ENCODE measurements at places on chromosomes 7 and 10.

DNA sequence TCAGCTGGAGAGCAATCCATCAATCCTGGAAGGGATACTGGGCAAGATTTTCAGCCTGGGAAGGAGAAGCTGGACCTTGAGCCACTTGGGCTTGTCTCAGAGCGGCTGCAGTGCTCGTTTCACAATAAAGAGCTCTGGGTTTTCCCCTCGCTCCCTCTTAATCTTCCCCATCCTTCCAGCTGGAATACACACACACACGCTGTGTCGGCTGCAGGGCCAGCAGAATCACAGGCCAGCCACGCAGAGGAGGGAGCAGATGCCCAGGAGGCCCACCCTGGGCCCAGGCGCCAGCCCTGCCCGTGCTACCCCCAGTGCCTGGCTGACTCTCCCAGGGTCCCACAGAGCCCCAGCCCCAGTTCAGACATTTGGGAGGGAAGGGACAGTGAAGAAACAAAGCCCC is 255.1 kb downstream of the TNS3 start:
- no peak for DNase-seq

GRCh38 chr10:28248092-28248491 is 54.8 kb downstream of the MPP7 start:
- DNase-seq = no peak

- DNase-seq = no peak
Measured at GRCh38 chr7:55032069-55032699, 13.4 kb downstream of the EGFR start.

DNA sequence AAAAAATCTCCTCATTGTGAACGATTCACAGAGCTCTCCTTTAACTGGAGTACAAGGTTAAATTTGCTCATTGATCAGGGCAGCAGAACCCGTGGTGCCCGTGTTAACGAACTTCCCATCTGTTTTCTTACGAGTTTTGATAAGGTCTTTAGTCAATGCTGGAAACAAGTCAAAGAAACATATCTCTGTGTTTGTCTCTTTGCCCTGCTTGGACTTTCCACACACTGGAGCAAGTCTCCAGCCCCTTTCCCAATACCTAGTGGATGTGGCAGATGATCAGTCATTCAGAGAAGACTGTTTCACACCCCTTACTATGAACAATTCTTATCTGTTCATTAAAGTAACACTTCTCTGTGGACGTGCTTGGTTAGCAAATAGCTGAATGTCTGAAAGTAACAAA is 121.3 kb downstream of the ARID5B start:
- DNase-seq = no peak

GRCh38 chr10:68897336-68897741 is 3.8 kb upstream of the DDX50 start:
- DNase-seq = no peak

DNA sequence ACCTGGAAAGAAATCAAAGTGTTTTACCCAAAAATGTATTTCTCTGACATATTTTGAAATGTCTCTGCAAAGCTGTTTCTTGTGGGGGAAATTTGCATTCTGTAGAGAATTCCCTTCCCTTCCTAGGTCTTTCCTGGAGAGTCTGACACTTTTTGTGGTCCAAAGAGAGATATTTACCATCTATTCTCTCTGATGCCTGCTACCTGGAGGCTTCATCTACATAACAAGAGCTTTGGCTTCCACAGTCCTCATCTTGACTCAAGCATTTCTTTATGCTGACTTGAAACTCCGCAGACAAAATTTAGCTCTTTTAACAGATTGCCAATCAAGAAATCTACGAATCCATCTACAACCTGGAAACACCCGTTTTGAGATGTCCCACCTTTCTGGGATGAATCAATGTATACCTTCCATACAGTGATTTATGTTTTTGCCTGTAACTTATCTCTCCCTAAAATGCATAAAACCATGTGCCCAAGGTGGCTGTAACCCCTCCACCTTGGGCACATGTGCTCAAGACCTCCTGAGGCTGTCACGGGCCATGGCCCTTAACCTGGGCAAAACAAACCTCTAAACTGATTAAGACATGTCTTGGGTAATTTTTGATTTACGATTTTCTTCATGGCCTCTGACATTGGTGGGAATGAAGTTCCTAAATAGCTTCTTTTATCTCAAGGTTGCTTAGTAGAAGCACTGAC is 334.7 kb downstream of the GALNT17 start:
- DNase-seq = no peak

DNA sequence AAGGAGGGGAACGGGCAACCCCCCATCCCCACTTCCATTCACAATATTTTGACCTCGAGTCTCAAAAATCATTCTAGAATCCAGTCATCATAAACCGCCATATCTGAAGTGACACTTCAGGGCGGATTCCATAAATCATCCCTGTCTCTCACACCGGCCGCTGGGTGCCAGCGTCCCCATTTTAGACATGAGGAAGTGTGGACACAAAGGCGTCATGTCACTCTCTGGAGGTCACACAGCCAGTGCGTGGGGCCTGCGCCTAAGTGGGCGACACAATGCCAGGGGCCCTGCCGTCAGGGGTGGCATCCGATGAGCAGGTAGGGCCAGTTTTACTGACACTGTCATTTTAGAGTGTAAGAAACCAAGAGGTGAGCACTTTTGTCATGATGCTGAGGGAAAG is 19.5 kb downstream of the KCNH2 start:
- DNase-seq = no peak

DNA sequence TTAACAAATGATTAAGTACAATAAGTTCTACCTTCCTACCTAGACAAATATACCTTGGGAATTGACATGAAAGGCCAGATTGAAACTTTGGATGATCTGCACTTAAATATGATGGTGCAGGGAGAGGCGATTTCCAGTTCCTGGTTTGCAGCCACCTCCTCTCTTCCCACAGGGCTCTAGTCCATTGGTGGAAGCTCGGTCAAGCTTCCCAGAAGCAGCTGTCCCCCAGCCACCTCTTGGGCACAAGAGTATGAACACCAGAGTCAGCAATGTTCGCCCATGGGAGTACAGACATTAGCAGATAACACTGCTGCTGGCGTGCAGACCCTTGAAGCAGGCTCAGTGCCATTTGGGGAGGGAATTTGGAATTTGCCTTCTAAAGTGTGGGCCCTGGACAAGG is 1.5 kb upstream of the CPVL start:
- no peak for DNase-seq

DNA sequence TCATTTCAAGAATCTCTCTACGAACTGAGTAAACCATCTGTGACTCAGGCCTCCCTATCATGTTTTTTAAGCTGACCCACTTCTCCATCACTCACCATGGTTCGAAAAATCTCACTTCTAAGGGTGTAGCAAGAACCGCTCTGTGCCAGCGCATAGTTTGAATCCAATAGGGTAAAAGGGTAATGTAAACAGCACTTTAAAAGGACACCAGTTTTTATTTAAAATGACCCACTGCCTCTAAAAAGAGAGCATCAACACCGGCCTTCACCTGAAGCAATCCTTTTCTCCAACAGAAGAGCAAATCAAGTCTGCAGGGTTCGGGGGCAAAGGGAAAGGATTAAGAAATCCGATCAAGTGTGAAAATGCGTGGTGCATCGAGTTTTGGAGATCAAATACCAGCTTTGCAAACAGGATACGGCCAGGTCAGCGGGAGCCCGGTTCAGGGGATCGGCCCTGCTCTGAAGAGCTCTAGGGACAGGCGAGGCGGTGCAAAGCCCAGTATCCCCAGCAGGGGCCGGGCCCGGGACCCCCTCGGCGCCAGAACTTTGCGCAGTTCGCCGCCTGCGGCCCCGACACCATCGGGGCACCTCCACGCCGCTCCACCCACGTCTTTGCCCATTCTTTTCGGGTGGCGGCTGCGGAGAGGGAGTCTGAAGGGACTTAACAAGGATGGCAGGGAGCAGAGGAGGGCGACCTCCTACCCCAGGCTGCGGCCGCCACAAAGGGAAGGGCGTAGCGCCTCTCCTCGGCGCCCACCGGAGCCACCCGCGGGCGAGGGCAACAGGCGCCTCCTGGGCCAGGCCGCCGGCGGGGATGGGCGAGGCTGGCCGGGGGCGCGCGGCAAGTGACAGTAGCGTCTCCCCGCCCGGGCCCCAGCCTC is 842 bp downstream of the NMT2 start:
- no peak for DNase-seq

DNA sequence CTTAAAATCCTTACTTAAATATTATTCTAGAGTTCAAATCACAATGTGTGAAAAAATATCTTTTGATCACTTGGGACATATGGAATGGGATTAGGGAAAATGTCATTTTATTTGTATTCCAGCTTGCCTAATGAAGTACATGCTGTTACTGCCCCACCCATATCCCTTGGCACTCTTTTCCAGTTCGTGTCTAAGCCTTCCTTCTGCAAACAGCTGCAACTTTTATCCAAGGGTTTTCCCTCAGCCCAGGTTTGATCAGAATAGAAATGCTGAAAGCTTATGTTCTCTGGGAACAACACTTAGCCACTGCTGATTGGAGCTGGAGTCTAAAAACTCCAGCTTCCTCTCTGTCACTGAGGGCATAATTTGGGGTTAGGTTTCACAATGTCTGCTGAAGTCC is 214.1 kb upstream of the FAM3C start:
- DNase-seq = no peak

GRCh38 chr10:99330347-99330924 is 1.3 kb downstream of the CNNM1 start:
- no peak for DNase-seq

DNA sequence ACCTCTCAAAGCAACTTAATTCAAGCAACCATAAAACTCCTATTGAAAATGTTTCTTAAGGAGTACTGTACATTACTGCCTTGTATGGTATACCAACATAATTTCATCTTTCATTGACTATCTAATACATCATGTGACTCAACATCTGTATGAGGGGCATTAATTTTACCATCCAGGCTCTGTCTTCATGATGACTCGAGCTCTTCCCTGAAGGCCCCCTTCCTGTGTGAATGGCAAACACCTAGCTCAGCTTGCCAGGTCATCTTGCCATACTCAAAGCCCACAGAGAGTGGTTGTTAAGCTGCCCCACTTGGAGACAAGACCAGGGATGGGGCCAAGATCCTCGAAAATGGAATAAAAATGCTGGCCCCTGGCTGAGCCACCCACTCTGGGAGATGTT is 82.4 kb downstream of the SGMS1 start:
- DNase-seq = no peak

- DNase-seq = no peak
Measured at GRCh38 chr10:113226399-113226798, 276.4 kb downstream of the TCF7L2 start.

GRCh38 chr10:95784279-95784913 is 28.4 kb downstream of the ENTPD1 start:
- DNase-seq = no peak

- no peak for DNase-seq
Measured at GRCh38 chr10:106473129-106473685, 691.3 kb downstream of the SORCS1 start.

- no peak for DNase-seq
Measured at GRCh38 chr7:92847305-92847704, 10.9 kb upstream of the CDK6 start.

DNA sequence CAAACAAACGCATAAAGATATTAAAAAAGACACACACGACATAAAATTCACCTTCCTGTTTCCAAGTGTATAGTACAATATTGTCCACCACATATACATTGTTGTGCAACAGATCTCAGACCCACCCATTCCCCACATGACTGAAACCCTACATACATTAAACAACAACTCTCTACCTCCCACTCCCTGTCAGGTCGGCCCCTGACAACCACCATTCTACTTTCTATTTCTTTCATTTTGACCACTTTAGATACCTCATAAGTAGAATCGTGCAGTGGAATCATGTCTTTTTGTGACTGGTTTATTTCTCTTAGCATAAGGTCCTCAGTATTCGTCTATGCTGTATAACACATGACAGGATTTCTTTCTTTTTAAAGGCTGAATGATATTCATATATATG is 320.5 kb downstream of the BBS9 start:
- DNase-seq = no peak

GRCh38 chr7:131109011-131109758 is 218.5 kb upstream of the MKLN1 start:
- DNase-seq = no peak

DNA sequence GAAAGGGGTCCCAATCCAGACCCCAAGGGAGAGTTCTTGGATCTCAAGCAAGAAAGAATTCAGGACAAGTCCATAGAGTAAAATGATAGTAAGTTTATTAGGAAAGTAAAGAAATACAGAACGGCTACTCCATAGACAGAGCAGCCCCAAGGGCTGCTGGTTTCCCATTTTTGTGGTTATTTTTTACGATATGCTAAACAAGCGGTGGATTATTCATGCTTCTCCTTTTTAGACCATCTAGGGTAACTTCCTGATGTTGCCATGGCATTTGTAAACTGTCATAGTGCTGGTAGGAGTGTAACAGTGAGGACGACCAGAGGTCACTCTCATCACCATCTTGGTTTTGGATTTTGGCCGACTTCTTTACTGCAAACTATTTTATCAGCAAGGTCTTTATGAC is 1033.4 kb downstream of the SORCS3 start:
- no peak for DNase-seq

DNA sequence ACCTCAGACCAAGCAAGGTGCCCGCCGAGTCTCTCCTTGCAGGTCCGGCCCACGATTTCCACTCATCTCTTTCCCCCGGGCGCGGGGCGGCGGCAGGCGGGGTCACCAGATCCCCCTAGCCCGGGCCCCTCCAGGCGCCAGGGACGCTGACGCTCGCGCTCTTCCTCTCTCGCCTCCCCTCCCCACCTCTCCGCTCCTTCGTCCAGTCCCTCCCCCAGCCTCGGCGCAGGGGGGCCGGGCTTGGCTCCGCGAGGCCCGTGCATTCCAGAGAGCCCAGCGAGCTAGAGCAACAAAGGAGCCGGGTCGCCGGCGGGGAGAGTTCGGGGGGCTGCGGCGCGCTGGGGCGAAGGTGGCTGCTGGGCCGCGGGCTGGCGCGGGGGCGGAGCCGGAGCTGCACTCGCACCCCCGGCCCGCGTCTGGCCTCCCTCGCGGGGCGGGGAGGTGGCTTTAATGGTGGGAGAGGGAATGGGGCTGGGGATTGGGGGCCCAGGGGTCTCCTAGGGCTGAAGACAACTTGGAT is at the start of gene SMO:
Gene SMO, plus strand, starts transcription at position 262 of the 520 bp plus-strand sequence. CDS start 519 bp downstream, outside the sequence.
- DNase-seq = no peak

DNA sequence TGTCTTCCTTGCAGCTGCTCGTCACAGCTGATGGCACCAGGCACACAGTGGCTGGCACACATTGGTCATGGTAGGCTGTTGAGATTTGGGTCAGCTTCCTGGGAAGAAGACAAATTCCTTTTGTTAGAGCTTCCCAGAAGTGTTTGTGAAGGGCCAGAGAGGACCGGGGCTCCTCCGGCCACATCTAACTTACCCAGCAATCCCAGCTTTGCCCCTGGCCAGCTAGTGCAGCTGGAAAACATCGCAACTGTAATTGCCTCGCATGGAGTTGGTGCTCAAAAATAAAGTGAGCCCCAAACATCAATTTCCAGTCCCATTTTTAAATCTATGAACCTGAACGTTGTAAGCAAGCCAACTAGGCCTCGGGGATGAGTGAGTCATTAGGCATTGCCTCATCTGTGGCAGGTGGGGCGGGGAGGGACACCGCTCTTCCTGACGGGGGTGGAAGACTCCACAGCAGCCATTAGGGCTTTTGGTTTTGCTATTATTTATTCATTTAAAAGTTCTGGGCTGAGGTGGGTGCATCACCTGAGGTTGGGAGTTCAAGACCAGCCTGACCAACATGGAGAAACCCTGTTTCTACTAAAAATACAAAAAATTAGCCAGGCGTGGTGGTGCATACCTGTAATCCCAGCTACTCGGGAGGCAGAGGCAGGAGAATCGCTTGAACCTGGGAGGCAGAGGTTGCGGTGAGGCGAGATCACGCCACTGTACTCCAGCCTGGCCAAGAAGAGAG is 12.4 kb downstream of the CPA5 start:
- DNase-seq = no peak

GRCh38 chr10:87090779-87091178 is 3.9 kb downstream of the GLUD1 start:
- DNase-seq = no peak

- DNase-seq = no peak
Measured at GRCh38 chr10:79059859-79060379, 8.8 kb upstream of the ZMIZ1 start.

Data from stimulated activated CD8-positive, alpha-beta memory T cell treated with anti-CD3 and anti-CD28 coated beads, Interleukin-4, amount 100 ng/mL, for 4 hours (primary cell).